ENCODE measurements at places on chromosomes 4 and X.

GRCh38 chrX:18490806-18491555 lies 65.6 kb downstream of the CDKL5 start:
- DNase-seq: no peak

GRCh38 chrX:44723426-44723825 lies 120.4 kb upstream of the DUSP21 start:
- no peak for DNase-seq

- DNase-seq: no peak
Observed at GRCh38 chr4:185254434-185254833, 45.0 kb downstream of the SNX25 start.

DNA sequence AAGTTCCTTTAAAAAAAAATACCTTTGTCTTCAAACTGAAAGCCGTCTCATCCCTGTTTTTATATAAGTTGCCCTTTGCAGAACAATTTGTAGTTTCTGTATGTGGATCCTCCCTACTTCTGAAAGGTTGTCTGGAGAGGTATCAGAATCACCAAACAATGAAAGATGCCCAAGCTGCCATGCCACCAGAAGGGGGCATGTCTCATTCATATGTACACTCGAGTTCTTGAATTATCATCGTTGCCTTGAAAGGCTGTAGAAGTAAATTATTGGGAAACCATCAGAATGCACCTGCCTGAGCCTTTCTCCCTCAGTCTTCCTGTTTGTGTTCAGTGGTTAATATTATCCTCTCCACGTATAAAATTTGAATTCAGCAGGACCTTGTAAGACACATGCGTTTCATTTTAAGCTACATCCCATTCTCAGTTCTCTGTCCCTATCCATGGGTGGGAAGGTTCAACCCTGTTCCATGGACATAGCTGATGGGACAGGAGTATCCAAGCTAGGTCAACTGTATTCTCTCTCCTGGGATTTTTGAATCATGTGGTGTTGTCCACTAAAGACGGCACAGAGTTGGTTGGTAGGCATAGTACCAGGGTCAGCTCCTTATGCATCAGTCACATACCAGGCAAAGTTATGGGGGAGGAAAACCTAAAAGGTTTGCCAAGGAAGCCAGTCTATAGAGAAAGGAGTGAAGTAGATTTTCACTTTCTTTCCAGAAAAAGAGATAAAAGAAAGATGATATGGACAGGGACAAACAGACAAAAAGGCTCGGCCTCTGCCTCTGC lies 24.0 kb downstream of the GALNT7 start:
- no peak for DNase-seq

GRCh38 chr4:146436423-146437162 lies 85.1 kb downstream of the SLC10A7 start:
- no peak for DNase-seq

- DNase-seq: no peak
Observed at GRCh38 chr4:19472666-19473065, 779.0 kb upstream of the SLIT2 start.

DNA sequence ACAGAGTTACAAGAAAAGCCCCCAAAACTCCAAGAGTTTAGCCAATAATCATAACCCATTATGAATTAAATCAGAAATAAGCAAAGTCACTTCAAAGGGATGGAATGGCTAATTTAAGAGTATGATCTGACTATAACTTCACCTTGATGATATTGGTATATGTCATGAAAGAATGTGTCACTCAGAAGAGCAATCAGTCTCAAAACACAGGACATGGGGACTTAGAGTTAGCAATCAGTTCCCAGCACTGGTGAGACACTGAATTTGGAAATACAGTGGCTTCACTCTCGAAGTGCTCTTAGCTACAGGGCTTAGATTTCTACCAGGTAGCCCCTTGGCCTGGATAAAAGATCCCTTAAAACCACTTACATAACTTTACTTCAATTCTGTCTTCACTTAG lies 65.7 kb upstream of the EXOC1L start:
- no peak for DNase-seq

GRCh38 chrX:19627081-19627480 lies 111.8 kb upstream of the MAP3K15 start:
- no peak for DNase-seq

DNA sequence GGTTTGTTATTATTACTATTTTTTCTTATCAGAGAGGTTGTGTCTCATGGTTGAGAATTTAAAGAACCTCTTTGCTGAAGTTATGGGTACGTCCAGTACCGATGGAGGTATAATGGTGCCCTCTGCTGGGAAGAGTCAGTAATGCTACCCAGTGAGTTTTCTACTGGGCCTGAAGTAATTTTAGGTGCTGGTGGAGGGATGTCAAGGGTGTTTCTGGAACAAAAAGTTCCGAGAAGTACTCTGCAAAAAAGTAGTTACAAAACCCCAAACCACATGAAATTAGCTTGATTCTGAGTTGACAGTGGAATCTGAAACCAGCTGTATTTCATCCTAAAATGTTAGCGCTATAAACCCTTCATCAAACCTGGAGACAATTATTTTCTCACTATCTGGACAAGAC lies 102.5 kb upstream of the MID1 start:
- DNase-seq: peak; percentile 62

GRCh38 chr4:20831746-20832145 lies 131.5 kb downstream of the PACRGL start:
- no peak for DNase-seq

- DNase-seq: no peak
Observed at GRCh38 chr4:26175006-26175786, 145.6 kb upstream of the RBPJ start.

DNA sequence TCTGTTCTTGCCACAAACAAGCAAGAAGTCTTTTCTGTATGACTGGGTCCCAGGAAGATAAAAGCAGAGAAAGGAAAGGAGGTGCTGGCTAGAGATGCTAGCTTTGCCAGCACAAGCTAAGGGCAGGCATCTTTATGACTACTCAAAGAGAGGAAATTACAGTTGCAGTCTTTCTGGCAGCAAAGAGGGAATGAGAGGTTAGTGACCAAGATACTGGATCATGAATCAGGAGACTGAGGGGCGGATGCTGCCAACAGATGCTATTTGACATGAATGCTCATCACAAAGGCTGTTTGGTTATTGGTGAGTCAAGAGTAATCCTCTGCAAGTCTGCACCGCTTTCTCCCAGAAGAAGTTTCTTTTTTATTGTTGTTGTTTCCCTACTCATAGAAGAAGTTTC lies 5.5 kb upstream of the XIAP start:
- no peak for DNase-seq

DNA sequence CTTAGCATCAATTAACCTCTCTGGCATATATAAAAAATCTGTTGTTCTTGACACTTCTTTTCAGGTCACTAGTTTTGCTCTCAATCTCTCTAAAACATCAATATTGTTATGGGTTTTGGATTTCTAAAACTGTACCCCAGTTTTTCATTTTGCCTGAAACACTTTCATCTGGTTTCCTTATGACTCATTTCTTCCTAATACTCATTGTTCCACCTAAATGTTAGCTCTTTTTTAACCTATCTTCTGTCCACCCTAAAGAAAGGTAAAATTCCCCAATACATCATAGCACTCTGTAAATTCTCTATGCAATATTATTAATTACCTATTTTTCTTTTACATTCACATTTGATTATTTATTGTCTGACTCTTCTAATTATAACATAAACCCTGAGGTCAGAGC lies 575.5 kb upstream of the NDST4 start:
- no peak for DNase-seq

DNA sequence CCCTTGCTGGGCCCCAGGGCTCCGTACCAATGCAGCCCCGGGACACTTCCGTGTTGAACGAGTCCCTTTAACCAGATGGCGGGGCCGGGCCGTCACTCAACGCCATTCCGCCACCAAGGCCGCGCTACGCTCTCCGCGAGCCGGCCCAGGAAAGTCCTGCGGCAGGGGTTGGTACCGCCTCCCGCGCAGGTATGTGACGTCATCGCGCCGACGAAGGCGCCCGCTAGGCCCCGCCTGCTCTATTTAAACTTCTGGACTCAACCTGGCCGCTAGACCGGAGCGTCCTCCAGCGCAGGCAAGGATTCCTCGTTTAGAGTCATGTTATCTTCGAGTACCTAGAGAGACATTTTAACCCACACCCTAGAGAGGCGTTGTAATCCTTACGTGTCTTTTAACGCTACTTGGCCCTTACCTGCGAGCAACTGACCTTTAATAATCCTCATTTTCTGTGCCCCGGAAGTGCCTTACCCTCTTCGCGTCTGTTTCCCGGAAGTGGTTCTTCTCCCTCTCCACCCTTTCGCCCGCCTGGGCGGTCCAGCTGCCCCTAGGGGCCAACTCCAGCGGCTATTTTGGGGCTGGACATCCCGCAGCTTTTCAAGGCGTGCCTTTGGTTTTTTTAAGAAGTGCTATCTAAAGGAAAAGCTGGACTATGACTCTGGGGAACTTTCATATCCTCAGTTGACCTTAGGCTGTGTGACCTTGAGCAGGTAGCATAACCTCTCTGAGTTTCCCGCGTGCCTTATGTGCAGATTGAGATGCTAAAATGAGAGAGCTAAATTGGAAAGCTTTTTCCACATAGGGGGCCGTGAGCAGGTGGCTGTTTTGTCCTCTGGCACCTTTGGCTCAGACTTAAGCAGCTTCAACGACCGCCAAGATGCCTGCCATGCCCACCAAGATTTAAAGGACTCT lies at the start of gene PNPLA4:
TSS of gene PNPLA4 (minus strand) at position 155 of the 909 bp plus-strand sequence. CDS start 1,294 bp downstream, outside the sequence.
- DNase-seq: peak; percentile 89

DNA sequence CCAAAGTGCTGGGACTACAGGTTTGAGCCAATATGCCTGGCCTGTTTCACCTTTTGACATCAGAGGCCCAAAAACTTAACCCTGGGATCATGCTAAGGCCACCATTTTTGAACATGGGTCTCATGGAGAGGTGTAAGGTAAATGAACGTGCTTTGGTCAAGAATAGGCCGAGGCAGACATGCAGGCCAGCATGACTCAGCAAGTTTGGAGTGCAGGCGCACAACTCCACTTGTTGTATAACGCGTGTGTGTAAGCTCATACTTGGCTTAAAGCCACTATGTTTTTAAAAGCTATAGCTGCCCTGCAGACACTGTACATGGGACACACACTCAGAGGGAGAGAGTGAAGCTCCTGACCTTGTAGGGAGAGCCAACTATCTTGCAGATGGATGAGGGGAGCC lies 43.8 kb upstream of the HPSE start:
- no peak for DNase-seq

- no peak for DNase-seq
Observed at GRCh38 chr4:76624241-76624681, 189.2 kb downstream of the SHROOM3 start.

DNA sequence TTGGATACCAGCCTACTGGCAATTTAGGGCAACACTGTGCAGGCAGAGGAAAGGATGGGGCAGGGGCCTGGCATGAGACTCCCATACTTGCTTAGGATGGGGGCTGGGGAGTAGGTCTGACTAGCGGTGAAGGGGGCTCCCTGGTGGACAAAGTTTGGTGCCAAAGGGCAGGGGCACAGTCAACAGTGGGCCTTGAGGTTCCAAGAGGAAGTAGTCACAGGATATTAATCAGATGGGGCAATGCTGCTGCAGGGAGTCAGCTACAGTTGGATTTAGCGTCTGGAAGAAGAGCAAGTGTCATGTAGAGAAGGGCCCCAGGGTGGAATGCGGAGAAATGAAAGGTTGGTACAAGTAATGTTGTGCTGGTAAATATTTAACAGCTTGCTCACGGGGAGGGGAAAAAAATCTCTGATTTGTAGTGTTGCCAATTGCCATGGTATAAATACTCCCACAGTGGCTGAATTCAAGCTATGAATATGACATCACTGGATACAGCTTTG lies 139.4 kb downstream of the PJA1 start:
- DNase-seq: no peak

GRCh38 chr4:10161146-10161545 lies 44.5 kb upstream of the WDR1 start:
- no peak for DNase-seq

GRCh38 chr4:120007896-120008436 lies 58.7 kb downstream of the MAD2L1 start:
- DNase-seq: no peak

GRCh38 chr4:125314676-125315575 lies at the start of gene FAT4:
TSS of gene FAT4 (plus strand) at chr4:125314955. CDS start at chr4:125316412, 1,457 bp downstream.
- peak; percentile 91 for DNase-seq

DNA sequence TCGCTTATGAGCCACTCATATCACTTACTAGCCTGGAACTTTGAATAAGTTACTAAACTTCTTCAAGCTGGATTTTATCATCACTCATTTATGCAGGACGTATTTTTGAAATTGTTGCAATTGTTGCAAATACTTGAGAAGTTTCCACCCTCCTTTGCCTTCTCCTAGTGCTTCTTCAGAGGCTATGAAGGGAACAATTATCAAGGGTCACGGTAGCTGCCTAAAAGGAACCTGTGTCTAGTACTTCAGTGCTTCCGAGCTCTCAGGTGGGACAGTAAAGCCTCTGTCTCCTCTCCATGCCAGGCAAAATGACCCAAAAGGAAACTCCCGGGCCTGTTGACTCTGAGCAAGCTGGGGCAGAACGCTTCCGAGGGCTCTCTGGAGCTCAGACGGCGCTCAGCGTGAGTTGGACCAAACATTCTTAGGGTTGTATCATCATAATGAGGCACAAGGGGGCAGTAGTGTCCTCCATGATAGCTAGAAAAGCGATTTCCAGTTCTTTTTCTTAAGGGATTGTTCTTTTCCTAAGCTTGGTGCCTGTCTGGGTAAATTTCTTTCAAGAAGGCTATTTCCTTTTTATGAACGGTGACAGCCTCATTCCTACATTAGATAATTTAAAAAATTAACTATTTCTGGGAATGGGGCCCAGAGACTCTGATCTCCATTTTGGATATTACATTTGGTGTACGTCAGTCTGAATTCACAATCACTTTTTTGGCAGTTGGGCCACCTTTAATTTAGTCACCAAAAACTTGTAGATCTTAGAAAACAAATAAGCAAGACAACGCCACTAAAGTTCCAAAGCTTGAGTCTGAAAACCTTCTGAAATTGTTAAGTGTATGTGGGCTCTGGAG lies 73.1 kb downstream of the PACRGL start:
- DNase-seq: peak; percentile 59

- no peak for DNase-seq
Observed at GRCh38 chr4:179536694-179537093, 2094.5 kb upstream of the AGA start.

- no peak for DNase-seq
Observed at GRCh38 chr4:72375073-72375736, 193.8 kb downstream of the ADAMTS3 start.

DNA sequence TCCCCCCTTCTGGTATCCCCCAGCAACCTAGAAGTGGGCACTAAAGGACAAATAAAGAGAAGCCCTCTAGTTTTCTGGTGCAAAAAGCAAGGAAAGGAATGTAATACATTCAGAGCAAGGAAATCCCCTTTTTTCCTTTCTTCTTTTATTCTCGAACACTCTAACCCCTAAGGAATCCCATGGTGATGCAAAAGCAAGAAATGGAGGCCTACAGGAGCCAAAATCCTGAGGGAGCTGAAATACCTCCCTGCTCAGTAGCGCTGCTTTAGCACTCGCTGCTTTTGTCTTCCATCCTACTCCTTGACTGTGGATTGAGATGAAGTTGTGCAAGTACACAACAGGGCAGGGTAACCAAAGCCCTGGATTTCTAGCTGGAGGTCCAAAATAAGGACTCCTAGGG lies 251.0 kb downstream of the PRDM5 start:
- DNase-seq: no peak

GRCh38 chr4:76373919-76374552 lies 46.9 kb downstream of the CCDC158 start:
- no peak for DNase-seq

Data from ureter (tissue), 1 donor.